ENCODE measurements at places on chromosomes 6 and 20.

GRCh38 chr6:6790393-6790792, 201.9 kb downstream of the LY86 start:
- no peak for DNase-seq

- DNase-seq, result no peak
Measured at GRCh38 chr20:43389839-43390626, 67.7 kb upstream of the SRSF6 start.

GRCh38 chr6:81878479-81878878, 126.0 kb upstream of the TENT5A start:
- DNase-seq, result no peak

DNA sequence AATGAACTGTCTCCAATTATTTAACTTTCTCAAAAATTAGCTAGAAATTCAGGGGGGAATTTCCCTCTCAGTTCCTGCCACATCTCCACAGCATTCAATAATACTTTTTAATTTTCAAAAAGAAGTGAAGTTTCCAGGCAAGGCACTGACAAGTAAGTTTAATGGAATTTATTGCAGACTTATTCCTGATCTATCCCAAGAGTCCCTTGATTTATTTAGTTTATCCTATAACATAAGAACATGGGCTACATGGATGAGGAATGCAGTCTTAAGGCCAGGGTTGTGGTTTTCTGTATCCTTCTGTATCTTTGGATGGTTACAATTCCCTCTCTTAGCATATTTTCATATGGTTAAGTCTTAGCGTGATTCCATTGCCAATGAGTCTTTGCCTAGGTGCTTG, 126.5 kb downstream of the TSHZ2 start:
- no peak for DNase-seq

Measured in activated gamma-delta T cell (primary cell).